NCI-H2029 treated with DMSO at 0.1 percent for 48 hours (cell line): ENCODE measurements at places on chromosomes 7 and 10.

DNA sequence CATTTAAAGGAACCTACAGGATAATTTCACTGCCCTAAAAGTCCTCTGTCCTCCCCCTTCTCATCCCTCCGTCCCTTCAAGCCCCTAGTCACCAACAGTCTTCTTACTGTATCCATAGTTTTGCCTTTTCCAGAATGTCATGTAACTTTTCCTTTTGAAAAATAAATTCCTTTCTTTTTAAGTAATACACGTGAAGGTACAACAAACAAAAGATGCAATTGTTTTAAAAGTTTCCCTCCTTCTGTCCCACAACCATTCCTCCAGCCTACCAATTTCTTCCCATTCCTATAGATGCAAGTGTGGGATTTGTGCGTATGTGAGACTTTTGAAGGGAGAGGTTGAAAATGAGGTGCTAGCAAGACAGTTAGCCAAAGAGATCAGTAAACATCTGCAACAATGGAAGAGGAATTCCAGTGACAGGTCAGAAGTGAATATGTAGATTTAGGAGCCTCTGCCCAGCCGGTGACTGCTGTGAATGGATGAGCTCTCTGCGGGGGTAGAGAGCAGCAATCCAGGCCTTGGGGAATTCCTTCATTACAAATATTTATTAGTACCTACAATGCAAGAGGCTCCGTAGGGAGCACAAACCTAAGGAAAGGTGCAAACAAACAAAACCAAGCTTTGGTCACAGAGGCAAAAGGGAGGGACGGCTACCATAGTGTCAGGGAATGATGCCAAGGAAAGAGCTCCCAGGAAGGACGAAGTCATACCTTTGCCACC is 243.6 kb downstream of the SKIDA1 start:
- no peak for DNase-seq

DNA sequence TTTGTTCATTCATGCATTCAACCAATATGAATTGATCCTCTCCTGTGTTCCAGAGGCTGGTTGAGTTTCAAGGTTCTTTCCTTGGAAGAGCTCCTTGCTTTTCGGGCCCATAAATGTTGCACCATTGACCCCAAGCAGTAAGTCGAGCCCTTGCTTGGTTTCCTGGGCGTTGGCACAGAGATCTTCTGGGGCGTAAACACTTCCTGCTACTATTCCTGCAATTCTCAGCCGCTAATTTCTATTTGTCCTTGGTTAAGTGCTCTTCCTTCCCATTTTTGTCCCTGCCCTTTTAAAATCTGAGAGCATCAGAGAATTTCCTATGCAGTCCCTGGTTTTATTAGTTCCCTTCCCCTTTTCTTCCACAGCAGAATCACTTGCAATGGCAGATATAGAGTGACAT is 44.1 kb upstream of the ADRB1 start:
- DNase-seq, result no peak

- DNase-seq, result no peak
These were observed 230.3 kb downstream of the INHBA start for GRCh38 chr7:41472427-41473125.

- no peak for DNase-seq
These were observed 80.3 kb downstream of the WDR11 start for GRCh38 chr10:120931423-120931822.

DNA sequence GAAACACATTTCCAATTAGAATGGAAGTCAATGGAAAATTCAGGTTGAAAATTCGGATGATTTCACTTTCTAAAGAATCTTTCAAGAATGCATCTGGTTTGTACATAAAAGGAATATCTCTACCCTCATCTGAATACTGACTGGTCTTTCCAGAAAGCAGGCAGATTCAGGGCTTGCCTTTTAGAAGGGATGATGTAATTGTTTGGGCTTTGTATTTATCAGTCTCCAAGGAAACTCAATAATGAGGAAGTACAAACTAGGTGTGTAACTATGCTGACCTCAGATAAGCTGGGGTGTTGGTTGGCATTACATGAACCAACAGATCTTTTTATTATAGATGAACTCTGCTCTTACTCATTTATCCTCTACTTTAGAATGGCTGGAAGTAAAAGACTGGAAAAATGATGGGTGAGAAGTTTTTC is 24.1 kb downstream of the PDLIM1 start:
- peak; percentile 52 for DNase-seq

GRCh38 chr7:97019710-97020225 is 4.9 kb downstream of the DLX5 start:
- no peak for DNase-seq

DNA sequence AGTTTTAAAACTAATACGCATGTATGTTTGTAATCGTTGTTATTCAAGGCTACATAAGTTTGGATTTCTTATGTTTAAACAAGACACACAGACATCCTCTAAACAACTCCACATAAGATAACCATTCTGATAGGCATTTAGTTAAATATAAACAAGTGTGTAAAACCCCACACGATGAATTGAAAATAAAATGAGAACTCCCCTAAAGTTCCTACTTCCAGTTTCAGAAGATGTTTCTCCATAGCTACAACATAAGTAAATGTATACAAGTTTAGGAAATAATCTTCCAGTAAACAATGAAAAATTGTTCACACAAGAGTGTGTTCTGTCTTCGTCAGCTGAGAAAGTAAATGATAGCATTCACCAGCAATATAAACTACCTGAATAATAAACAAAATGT is 246.8 kb downstream of the RNLS start:
- no peak for DNase-seq

GRCh38 chr10:91002656-91003055 is 81.8 kb upstream of the ANKRD1 start:
- DNase-seq, result no peak

DNA sequence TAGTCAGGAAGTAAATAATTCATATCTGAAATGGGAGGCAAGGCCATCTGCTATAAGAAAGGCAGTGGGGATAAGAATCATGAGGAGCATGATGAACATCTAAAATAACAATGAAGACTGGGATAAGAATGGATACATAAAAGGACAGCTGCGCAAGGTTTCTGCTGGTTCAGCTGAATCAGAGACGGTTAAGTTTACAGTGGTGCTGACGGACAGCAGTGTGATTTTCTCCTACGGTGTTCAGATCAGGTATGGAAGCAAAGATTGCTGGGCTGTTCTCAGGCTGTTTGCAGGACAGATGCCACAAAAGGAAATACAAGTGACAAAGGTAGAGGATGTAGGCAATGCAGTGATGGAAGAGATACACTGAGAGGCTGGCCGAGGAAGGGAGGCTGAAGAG is 8.4 kb downstream of the CYCS start:
- no peak for DNase-seq

- DNase-seq, result no peak
These were observed 19.2 kb downstream of the SEMA3D start for GRCh38 chr7:85167636-85168035.

GRCh38 chr10:84321902-84322301 is 6.5 kb upstream of the CCSER2 start:
- DNase-seq, result no peak
